ENCODE measurements at places on chromosomes 1 and 21.

GRCh38 chr1:35573198-35574124 lies at the start of gene TFAP2E:
Gene TFAP2E (plus strand): TSS chr1:35573314. CDS start chr1:35573578, 264 bp downstream.
- peak; percentile 64 for DNase-seq

- DNase-seq: no peak
Observed at GRCh38 chr1:98280049-98280448, 359.2 kb upstream of the DPYD start.

DNA sequence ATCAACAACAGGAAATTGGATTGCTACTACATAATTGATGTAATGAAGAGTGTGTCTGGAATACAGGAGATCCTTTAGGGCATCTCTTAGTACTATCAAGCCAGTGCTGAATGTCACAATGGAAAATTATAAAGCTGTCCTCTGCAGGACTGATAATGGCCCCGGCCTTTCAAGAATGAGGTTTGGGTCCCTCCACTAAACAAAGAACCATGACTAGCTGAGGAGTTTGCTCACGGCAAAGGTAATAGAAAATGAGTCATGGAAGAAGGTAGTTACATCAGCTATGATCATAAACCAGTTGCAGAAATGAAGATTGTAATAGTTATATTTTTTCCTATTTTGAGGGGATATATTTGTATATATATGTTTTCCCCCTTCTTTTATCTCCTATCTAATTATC lies 145.8 kb downstream of the KCNJ6 start:
- no peak for DNase-seq

DNA sequence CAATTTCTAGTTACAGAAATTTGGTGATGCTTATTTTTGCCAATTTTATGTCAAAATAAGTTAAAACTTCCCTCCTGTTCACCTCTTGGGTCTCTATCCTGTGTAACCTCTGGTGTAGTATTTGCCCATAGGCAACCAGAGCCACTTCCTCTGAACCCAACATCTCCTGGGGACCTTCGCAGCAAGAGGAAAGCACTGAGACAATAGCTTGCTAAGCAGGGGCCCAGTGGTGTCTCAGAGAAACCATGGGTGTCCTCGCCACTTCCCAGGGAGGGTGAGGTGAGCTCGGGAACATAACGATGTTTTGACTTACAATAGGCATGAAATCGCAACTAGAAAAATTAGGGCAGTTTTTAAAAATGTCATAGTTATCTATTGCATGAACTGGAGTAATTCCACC lies 56.4 kb upstream of the SCCPDH start:
- DNase-seq: no peak

DNA sequence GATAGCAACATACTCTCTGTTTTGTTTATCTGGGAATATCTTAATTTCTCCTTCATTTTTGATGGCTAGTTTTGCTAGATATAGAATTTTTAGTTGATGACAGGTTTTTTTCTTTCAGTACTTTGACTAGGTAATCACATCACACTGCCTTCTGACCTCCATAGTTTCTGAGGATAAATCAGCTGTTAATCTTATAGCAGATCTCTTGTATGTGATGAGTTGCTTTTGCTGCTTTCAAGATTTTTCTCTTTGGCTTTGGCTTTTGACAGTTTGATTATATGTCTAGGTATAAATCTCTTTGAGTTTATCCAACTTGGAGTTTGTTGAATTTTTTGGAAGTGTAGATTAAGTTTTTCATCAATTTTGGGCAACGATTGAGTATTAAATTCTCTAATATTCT lies 142.6 kb downstream of the ZNF644 start:
- no peak for DNase-seq

DNA sequence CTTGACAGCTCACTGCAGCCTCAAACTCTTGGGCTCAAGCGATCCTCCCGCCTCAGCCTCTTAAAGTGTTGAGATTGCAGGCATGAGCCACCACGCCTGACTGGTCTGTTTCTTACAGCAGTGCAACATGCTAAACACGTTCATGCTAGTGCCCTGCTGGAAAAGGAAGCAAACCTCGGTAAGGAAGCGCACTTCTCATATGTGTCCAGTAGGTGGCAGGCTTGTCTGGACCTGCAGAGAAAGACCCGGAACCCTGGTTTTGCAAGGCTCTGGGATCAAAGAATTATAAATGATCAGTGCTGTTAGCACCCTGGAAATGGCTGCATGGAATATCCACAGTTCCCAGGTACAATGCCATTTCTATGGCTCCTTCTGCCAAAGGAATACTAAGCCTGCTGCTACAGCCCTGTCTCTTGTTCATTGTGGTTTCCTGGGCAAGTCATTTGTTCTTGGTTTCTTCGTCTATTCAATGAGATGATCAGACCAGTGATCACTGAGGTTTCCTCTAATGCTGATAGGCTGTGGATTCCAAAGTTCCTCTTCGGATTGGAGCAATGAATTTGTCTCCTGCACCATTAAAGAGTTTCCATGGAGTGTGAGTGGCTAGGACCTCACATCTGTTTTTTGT lies 15.9 kb downstream of the RNU5D-1 start:
- peak; percentile 80 for DNase-seq

- DNase-seq: no peak
Observed at GRCh38 chr1:207455183-207455754, 1.1 kb downstream of the CR2 start.

DNA sequence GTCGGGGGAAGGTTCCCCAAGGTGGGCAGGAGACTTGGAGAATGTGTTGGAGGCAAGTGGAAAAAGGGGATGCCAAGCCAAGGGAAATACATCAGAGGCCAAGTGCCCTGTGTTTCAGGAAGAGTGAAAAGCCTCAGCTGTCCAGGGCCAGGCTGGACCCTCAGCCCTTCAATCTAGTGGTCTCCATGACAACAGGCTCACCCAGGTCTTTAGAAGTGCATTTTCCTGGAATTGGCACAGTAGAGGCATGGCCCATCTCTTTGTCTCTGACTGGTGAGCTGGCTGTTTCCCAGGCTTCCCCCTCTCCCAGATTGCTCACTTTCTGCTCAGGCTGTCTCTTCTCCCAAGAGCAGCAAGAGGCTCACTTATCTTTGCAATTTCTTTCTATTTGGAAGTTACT lies 10.4 kb upstream of the RHBG start:
- no peak for DNase-seq

- DNase-seq: no peak
Observed at GRCh38 chr1:66769512-66770229, 17.4 kb downstream of the DYNLT5 start.

- DNase-seq: no peak
Observed at GRCh38 chr1:174809755-174810280, 189.9 kb upstream of the CACYBP start.

DNA sequence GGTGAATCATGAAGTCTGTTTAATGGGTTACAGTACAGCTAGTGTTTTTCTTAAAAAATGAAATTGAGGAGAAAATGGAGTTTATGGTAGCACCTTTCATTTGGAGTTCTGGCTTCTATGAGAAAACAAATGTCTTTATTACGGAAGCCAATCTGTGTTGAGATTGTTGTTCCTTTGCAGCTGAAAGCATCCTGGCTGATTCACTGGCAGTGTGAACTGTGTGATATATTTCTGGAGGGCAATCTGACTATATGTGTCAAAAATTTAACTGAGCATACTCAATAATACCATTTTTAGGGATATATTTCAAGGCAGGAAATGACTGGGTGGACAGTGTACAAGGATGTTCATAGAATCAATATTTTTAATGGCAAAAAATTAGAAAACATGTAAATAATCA lies 46.6 kb upstream of the LYST start:
- no peak for DNase-seq

- no peak for DNase-seq
Observed at GRCh38 chr1:208979776-208980175, 603.7 kb upstream of the CAMK1G start.

DNA sequence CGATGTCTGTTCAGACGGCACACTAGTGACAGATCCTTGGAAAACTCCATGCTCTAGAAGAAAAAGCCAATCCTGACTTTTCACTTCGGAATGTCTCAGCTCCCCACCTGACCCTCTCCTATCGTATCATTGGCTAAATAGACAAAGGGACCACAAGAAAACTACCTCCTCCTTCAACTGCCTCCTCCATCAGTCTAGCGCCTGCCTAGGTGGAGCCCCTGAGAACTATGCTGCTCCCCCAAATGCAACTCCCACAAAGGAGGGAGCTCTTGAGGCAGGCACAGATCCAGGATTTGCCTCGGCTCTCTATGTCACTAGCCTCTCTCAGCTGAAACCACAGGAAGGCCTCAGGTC lies 148.4 kb downstream of the TOMM20 start:
- DNase-seq: peak; percentile 54

DNA sequence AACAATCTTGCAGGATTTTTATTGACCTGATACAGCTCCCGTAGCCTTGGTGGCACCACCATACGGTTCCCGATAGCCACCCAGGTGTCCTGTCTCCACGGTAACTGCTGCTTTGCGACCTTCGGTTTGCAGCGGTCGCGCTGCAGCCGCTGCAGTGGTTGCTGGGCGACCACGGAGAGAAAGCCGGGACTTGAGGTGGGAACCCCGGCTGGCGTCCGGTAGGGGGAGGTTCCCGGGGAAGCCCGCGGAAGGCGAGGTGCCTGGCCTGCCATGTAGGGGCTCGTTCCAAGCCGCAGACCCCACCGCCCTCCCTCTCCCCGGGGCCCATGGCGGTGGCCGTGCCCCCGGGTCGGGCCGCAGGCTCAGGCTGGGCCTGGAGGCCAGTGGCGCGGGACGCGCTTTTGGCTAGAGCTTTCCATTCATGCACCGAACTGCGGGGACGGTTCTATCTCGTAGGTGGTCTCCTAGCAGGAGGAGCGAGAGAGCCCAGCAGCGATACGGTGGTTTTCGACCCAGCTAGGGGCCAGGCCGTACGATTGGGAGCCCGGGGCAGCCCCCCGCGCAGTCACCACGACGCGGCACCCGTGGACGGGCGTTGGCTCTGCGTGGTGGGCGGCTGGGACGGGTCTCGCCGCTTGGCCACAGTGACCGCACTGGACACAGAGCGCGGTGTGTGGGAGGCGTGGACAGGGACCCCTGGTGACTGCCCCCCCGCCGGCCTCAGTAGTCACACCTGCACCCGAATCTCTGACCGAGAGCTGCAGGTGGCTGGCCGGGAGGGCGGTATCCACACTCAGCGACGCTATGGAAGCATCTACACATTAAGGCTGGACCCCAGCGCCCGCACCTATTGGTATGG lies at the start of gene KLHDC9:
Gene KLHDC9 (plus strand): TSS at position 152 of the 859 bp plus-strand sequence. CDS start 175 bp downstream, at position 327.
- peak; percentile 85 for DNase-seq

GRCh38 chr1:54997711-54997986 lies 1.1 kb upstream of the BSND start:
- DNase-seq: no peak

DNA sequence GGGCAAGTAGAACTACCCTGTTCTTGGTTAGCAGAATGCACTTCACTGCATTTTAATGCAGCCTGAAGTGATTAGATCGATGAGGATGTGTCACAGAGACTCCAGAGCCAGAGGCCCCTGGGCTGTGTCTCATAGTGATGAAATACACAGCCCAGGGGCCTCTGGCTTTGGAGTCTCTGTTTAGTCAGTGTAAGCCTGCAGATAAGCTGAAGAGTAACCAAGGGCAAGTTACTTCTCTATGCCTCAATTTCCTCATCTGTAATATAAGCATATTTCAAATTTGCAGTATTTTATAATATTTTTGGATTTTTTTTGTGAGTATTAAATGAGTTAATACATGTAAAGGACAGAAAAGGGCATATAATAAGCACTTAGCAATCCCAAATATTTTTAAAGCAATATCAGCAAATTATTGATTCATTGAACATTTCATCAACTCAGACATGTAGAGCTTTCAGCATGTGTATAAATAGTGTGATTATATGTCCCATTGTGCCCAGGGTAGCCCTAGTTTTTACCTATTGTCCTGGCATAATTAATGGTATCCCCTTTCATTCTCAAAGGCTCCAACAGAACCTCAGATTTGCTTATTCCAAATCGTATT lies 23.6 kb upstream of the APOBEC4 start:
- DNase-seq: no peak

DNA sequence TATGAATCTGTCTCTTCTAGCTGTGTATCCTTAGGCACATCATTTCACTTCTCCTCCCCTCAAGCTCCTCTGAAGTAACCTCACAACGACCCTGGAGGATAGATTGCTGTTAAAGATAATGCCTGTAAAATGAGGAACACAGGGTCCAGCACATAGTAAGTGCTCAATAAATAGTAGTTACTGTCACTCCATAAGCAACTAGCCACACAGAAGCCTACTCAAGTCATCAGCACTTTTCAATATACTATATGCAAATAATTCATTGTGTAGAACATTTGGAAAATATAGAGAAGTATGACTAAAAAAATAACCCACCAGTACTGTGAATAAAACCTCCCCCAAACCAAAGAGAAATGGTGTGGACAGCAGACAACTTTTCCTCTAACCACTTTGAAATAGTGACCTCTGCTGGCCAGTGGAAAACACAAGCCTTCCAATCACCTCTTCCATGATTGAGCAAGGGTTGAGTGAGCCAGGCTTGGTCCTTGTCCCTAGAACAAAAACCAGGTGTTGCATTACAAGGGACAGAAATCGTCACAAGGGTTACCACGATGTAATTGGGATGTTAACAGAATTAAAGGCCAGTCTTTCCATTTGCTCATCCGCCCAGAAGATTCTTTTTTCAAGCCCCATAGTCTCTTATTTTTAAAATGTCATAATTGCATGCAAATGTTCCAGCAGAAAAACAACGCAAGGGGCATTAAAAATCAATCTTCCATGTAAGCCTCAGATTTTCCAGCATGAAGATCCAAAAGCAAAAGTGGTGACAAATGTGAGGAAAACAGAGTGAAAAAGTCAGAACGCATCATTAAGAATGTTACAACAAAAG lies 15.7 kb upstream of the GLIS1 start:
- DNase-seq: peak; percentile 44

DNA sequence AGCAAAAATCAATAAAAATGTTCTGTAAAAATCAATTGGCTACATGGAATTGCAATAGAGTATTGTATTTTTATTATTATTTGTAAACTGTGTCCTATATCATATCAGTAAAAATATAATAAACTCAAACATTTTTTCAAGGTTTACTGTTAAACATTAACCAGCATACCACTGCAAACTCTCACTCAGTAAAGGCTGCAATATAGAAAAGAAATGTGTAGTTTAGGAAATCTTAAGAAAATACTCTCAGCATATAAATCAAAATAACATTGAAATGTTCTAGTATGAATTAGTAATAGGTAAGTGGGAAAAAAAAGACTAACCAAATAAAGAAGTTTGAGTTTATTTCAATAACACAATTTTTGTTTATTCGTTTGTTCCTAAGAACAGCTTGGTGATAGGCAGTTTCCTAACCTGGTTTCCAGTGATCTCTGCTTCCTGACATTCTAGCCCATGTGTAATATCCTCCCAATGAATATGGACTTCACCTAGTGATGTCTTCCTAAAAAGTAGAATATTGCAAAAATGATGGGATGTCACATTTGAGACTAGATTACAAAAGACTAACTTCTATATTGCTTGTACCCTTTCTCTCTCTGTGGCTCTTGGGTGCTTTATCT lies 870.1 kb downstream of the BRINP3 start:
- no peak for DNase-seq
